ENCODE measurements at places on chromosomes 12 and 14.
A peak's percentile ranks its signal among the peaks of the same experiment; 100 is the strongest.

GRCh38 chr14:100692859-100693558 is 33.7 kb upstream of the DLK1 start:
- DNase-seq, result no peak

DNA sequence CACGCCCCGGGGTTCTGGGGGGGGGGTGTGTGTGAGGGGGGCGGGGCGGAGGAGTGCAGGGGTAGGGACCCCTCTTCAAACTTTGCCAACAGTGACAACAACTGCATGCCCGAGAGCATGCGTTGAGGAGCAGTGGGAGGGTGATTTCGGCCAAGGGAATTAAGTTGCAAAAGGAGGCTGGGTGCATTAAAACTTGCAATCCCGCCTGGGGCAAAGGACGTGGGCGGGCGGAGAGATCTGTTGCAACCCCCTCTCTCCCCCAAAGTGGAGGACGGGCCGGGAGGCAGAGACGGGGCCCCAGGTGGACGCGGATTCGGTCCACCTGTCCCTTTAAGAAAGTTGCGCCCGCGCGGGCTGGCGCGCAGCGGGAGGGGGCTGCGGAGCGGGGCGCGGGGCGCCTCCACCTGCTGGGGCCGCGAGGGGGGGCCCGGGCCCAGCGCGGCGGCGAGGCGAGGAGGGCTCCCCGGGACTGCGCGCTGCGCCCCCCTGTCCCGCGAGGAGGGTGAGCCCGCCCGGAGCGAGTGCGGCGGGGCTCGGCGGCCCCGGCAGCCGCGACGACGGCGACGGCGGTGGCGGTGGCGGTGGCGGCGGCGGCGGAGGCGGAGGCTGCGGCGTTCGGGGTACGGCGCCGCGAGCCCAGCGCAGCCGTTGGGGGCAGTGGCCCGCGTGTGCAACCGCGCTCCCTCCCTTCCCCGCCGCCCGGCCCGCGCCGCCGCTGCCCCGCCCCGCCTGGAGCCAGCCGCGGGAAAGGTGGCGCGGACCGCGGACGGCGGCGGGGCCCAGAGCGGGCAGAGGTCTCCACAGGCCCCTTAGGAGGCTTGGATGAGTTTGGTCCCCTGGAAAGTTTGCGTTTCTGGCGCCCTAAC is 530 bp upstream of the FOXN4 start:
- peak; percentile 91 for DNase-seq

- no peak for DNase-seq
Measured at GRCh38 chr12:15754233-15754632, 35.0 kb downstream of the EPS8 start.

DNA sequence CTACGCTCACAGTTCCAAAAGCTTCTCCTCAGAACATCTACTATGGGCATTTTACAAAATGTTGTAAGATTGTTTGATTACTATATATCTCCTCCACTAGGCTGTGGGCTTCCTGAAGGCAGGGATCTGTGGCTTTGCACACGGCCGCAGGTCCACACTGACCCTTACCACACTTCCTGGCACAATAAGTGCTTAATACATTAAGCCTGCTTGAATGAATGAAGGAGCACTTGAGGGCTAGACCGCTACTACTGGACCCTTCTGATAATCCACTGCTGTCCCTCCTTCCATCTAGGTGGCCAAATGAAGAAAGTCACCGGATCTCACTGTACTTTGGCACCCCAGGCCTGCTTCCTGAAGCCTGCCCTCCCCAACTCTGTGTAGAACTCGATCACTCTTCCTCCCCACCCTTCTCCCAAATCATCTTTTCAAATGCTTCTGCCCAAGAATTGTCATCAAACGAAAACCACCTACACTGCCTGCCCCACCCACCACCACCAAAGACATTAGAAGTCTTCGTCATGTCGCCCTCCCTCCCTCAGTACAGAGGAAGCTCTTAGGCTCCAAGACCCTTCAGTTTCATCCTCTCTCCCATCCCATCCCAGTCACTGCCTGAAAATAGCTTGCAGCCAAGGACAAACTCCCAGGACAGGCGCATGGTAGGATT is 596 bp upstream of the ZBTB39 start:
- no peak for DNase-seq
